Activated CD8-positive, alpha-beta memory T cell treated with anti-CD3 and anti-CD28 coated beads for 1 hour (primary cell): ENCODE measurements at places on chromosomes 7 and 10.

DNA sequence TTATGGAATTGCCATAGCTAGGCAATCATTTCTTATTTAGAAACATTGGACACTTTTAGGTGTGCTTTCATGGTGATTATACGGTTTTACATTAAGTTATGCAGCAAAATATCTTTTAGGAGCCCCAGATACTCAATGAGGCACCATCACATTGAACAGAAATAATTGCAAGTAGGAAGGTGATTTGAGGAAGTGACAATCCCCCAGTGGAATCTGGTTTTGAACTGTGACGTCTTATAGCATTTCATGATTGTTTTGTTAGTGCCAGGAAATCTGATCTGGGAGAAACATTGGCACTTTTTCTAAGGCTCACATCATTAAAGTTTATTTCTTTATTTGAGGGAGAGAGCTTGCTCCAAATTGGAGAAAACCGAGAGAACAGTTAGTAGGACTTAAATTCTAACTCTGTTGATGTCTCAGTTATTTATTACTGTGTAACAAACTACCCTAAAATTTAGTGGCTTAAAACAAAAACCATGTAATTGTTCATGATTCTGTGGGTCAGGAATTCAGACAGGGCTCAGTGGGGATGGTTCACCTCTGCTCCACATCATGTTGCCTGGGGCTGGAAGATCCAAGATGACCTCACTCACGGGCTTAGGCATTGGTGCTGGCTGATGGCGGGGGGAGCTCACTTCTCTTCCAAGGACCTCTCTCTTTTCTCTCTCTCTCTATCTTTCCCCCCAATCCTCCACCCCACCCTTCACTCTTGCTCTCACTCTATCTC lies 78.2 kb upstream of the STEAP1B start:
- no peak for DNase-seq

GRCh38 chr10:127254276-127254675 lies 57.9 kb upstream of the INSYN2A start:
- DNase-seq = no peak

DNA sequence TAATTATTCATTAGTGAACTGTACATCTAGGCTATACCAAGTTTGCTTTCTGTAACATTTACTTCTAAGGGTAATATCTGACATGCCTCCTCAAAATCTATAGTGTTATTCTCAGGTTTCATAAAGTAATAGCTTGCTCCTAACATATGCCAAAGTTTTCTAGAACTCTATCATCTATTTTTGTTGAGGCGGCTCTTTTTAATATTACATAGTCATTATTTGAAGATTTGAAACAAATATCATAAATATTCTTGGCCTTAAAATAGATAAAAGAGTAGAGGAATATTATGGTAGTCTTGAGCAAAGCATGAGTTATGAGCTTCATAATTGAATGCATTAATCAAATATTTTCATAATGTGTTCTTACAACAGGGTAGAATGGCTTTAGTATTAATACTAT lies 327.2 kb upstream of the KCND2 start:
- DNase-seq = no peak

DNA sequence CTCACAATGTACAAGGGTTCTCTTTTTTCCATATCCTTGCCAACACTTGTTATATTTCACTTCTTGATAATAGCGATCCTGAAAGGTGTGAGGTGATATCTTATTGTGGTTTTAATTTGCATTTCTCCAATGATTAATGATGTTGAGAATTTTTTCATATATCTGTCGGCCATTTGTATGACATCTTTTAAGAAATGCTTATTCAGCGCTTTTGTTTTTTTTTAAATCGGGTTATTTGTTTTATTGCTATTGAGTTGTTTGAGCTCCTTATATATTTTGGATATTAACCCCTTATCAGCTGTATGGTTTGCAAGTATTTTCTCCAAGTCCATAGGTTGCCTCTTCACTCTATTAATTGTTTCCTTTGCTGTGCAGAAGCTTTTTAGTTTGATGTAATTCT lies 218.8 kb downstream of the MTERF1 start:
- DNase-seq = no peak

- DNase-seq = peak; percentile 44
Measured at GRCh38 chr10:129035052-129035827, 431.8 kb upstream of the MGMT start.

DNA sequence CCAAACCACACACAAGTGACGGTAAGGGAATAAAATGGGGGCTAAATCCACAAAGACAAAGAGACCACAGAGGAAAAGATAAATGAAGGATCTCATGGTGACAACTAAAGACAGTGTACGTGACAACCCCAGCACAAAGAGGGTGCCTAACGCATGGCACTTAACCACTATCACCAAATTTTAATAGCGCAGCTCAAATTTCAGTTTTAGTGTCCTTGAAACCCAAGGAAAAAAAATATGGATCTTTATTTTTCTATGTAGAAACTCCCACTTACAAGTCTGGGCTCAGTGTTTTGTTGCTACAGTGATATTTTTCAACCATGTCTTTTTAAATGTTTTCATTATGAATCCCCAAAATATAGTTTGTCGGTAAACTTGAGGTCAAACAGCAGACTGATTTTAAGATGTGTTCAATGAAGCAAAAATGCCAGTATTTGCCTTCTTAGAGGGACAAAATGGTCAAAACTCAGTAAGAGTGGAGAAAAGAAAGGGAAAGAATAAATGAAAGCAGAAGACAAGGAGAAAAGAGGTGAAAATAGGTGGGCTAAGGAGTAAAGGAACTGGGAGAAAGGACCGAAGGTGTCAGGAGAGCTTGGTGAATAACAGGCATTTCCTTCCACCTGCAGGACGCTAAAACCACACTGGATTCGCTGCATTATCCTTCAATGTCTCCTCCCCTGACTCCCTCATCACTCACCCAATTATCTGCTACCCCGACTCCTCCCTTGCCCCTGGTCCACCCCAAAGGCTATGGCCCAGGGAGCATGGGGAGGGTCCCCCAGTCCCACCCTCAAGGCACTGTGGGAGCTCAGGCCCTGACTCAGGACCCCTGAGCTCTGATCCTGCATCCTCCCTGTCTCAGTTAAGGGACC lies 3.5 kb downstream of the ASB13 start:
- no peak for DNase-seq

GRCh38 chr7:6613706-6614105 lies 1.7 kb upstream of the ZNF853 start:
- DNase-seq = no peak

GRCh38 chr10:93456480-93456879 lies 25.7 kb downstream of the MYOF start:
- no peak for DNase-seq

GRCh38 chr10:4372601-4373000 lies 453.4 kb upstream of the AKR1E2 start:
- DNase-seq = no peak

DNA sequence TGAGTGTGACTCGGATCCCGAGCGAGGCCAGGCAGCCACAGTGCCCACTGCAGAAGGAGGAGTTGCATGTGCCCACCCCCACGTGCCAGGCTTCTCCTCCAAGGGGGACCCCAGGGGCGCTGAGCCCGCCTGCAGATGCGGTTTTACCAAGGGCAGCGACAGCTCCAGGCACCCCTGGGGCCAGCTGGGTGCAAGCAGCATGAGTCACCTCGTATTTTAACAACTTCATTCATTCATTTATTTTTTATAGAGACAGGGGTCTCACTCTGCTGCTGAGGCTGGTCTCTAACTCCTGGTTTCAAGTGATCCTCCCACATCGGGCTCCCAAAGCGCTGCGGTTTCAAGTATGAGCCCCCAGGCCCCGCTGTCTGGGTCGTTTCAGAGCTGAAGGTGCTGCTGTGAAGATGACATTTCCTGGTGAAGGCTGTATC lies 1.3 kb upstream of the FOXL3 start:
- DNase-seq = no peak

DNA sequence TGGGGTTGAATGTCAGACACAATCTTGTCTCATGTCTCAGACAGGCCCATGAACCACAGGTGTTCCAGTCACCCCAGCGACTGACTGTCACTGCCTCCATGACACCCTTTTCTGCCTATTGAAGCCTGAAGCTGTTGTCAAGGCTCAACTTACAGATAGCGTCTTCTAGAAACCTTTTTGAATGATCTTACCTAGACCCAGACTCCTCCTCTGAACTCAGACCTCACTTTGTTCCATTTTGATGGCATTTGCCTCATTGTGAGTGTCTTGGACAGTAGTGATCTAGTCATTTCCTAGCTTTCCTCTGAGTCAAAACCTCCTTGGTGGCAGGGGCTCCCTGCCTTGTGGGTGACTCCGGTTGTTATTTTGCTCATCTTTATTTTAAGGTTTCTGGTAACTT lies 98.3 kb upstream of the AGK start:
- no peak for DNase-seq

- DNase-seq = no peak
Measured at GRCh38 chr10:56880606-56881005, 519.5 kb upstream of the ZWINT start.

- DNase-seq = no peak
Measured at GRCh38 chr7:87178320-87178719, 26.1 kb downstream of the DMTF1 start.

GRCh38 chr7:110909117-110909516 lies 181.8 kb upstream of the LRRN3 start:
- no peak for DNase-seq

- DNase-seq = no peak
Measured at GRCh38 chr7:22001345-22002004, 55.8 kb upstream of the CDCA7L start.

DNA sequence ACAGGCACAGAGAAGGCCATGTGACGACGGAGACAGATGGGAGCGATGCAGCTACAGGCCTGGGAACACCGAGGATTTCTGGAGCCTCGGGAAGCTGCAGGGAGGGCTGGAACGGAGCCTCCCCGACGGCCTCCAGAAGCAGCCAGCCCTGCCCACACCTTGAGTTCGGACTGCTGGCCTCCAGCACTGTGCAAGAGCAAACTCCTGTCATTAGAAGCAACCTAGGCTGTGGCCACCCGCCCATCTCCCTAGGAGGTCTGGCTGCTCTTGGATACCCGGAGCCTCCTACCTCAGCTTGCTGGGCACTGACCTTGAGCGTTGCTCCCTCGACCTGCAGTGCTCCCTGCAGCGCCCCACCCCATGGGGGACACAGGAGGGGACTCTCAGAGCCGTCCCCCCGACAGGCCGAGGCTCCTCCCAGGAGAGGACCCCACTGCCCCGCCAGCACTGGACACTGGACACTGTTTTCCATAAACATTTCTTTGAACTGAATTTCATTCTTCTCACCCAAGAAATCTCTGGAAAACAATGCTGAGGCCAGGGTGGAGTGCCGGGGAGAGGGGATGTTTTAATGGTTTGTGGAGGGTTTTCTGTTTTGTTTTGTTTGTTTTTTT lies 22.5 kb upstream of the TNRC18 start:
- no peak for DNase-seq

- no peak for DNase-seq
Measured at GRCh38 chr7:2814946-2815874, 28.9 kb downstream of the GNA12 start.

DNA sequence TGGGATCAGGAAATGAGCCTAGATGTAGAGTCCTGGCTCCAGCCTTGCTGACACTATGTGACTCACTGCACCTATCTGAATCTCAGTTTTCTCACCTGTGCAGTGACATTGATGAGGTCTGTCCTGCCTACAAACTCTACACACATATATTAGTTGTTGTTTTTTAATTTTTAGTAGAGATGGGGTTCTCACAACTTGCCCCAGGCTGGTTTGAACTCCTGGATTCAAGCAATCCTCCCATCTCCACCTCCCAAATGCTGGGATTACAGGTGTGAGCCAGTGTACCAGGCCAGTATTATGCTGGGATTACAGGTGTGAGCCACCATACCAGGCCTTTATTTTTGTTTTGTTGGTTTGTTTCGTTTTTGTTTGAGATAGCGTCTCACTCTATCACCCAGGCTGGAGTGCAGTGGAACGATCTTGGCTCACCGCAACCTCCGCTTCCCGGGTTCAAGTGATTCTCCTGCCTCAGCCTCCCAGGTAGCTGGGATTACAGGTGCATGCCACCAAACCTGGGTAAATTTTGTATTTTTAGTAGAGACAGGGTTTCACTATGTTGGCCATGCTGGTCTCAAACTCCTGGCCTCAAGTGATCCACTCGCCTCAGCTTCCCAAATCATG lies 11.8 kb upstream of the DDIT4 start:
- no peak for DNase-seq

DNA sequence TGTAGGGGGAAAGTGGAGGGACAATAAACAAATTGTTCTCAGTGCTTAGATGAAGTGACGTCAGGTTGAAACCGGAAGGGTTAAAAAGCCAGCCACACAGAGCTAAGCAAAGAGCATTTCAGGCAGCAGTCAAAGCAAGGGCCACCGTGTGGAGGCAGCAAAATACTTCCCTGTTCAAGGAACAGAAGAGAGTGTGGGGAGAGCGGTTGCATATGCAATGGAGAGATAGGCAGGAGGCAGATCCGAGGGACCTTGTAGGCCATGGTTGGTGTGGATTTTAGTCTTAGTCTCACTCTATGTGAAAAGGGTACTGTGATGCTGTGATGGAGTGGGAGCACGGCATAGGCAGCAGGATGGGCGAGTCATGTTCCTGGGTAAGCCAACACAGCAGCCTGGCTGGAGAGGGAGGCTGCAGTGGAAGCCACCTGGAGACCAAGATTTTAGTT lies 3.8 kb upstream of the STN1 start:
- no peak for DNase-seq

DNA sequence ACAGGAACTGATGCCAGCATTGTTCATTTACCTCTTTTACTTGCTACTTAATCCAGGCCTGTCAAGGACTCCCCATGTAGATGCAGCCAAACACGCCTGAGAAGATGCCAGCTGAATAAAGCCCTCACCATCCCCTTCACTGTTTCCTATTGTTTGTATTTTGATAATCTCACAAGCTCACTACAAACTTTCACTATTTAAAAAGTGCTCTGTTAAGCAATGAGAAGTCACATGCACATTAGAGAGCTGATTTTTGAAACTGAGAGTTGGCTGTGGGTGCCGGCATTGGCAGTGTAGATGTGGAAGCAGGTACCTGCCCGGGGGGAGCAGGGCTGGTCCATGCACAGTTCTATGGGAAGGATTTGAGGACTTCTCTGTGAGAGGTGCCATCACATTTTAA lies 169.8 kb upstream of the GRB10 start:
- DNase-seq = no peak

DNA sequence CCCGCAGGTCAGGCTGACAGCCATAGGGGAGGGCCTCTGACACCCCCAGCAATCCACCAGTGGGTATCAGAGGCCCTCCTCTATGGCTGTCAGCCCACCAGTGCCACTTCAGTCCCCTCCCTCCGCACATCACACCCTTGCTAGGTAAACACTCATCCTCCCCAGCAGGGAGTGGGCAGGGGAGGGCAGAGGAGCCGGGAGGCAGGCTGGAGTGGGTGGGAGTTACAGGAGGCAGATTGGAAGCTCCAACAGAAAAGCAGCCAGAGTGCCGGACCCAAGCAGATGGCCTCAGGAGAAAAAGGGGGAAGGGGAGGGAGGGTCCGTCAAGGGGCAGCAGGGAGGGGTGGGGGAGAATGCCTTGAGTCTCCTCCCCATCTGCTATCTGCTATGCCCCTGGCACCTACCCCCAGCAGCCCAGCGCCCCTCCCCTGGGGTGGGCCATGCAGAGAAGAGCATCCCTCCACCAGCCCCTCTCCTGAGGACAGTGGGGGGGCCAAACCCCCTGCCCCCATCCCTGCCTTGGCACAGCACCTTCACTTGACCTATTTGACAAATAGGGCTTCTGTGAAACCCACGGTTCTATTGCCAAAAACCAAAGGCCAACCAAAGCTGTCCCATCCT lies 2.4 kb downstream of the RASGEF1A start:
- no peak for DNase-seq

GRCh38 chr7:115135146-115135545 lies 213.3 kb downstream of the MDFIC start:
- DNase-seq = no peak

GRCh38 chr7:96136600-96137239 lies 185.2 kb downstream of the SLC25A13 start:
- DNase-seq = no peak
